ENCODE measurements at places on chromosomes 3 and 15.

DNA sequence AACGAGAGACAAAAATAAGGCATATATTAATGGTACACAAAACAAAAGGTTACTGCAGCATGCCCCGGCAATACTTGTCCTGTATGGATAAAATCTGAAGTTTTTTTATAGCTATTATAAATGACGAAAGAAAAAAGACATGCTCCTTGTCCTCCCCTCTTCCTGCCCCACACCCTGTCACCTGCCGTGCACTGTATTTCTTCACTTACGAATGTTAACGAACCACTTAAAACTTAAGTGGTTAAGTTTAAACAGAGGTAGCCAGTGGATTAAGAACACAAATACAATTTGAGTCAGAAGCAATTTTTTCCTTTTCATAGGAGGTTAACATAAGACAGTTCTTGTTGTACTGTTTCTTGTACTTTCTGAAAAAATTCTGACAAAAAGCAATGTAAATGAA lies 799.1 kb upstream of the NECTIN3 start:
- DNase-seq: no peak

DNA sequence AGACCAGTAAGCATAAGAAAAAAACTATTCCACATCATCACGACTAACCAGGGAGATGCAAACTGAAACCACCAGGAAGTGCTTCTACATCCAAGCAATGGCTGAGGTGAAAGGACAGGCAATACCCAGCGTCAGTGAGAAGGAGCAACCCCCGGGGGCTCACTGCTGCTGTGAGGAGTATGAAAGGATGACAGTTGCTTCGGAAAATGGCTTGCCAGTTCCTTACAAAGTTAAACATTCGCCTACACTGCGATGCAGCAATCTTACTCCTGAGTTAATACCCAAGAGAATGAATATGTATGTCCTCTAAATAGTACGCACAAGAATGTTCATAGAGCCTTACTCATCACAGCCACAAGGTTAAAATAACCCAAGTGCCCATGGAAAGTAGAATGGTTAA lies 13.3 kb upstream of the PLXNA1 start:
- DNase-seq: no peak

DNA sequence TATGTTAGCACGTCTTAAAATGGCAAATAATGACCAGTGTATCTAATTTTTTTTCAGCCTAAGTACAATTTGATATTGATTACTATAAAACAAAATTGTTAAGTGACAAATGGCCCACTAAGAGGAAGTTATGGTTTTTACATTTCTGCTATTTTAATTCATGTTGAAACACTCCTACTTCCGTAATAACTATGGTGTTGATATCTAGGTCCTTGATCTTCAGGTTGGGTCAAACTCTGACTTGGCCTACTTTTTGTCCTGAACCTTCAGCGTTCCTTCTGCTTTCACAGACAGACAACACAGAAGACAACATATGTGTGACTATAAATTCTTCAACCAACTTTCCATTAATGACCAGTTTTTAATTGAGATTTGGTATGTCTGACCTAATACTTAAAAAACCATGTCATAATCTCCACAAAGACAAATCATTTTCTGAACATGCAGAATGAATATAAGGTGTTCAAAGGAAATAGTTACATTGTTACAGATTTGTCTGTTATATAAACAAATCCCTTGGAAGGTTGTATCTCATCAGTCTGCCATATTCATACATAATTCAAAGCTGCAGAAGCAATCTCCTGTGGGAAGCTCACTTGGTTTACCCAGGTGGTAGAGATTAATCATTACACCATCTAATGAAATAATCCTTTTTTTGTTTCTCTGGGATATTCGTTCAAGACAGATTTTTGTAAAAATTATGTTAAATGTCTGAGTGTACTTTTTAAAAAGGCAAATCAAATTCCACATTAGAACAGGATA lies 92.1 kb upstream of the TSPAN3 start:
- DNase-seq: peak; percentile 36

- DNase-seq: no peak
These were observed 6.9 kb upstream of the PLA2G4F start for GRCh38 chr15:42163291-42163690.

- peak; percentile 73 for DNase-seq
These were observed 95.0 kb downstream of the ANP32A start for GRCh38 chr15:68725736-68726135.

DNA sequence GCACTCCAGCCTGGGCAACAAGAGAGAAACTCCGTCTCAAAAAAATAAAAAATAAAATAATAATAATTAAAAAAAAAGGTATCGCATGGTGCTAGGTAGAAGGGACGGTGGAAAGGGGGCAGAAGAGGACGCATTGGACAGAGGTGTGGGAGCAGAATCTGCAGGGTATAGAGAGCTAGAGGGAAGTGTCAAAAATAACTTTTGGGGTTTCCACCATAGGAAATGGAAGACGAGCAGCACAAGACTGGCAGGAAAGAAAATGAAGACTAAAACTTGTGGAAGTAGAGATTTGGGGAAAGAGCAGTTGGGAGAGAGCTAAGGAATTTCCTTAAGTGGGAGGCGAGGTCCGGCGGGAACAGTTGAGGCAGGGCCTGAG lies 585 bp upstream of the MKRN2 start:
- DNase-seq: no peak

DNA sequence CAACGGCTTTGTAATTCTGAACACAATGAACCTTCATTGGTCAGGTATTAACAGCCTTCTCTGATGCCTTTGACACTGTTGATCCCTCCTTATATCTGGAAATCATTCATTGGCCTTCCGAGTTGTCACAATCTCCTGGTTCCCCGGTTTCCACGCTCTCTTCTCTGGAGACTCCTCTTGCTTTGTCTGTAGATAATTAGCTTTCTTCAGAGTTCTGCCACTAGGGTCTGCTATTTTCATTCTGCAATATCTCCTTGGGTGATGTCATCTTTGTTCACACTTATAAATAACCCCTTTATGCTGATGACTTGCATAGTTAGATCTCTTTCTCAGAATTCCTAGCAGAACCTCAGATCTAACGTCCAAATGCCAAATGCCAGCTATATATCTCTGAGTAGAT lies 583.8 kb upstream of the ZNF717 start:
- no peak for DNase-seq

DNA sequence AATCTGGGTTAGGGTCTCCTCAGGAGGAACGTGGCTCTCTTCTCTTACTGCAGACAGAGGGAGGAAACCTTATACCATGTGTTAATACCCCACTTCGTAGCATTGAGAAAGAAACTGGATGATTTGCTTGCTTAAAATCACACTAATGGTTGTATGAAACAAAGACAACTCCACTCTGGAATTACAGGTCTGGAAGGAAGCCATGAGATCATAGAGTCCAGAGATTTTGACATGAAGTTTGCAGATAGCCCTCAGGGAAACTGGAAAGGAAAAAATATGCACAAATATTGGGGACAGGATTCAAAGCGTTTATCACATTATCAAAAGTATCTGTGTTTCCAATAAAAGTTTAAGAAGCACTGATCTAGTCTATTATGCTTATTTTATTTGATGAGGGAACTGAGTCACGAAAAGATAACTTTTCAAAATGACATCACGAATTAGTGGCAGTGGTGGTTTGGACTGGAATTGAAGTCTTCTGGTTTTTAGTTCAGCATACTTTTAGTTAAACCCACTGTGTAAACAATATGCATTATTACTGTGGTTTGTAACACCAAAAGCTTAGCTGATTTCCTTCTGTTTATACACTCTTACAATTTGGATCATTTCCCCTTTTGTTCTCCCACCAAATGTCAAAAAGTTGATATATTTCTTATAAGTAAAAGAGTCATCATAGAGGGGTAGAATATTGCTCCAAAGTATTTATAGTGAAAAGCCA lies 16.8 kb downstream of the FGF7 start:
- peak; percentile 35 for DNase-seq

DNA sequence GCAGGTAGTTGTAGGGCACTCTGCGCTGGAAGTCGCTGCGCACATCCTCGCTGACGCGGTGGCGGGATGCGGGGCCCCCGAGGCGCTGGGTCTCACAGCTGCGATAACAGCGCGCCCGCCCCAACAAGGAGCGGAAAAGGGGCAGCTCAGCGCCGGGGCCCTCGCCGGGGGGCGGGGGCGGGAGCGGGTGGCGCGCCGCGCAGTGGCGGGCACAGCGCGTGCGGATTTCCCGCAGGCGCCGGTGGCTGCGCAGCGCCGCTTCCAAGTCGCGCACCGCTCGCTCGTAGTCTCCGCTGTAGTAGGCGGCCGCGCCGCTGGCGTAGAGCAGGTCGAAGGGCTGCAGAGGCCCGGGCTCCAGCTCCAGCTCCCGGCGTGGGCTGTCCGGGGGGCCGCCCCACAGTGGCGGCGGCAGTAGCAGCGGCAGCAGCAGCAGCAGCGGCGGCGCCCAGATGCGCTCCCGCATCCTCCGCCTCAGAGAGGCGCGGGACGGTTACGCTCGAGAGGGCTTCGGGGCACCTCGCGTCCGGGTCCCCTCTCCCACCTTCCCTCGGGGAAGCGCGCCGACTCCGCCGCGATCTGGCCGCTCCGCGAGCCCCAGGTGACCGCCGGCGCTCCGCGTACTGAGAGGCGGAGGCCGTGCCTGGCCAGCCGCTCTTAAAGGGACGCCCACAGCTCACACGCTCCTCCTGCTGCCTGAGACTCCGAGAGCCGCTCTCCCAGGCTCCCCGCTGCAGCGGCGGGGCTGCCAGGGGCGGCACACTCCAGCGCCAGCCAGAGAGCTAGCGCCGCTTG lies at the start of gene P3H2:
P3H2 (minus strand) TSS at position 629 of the 792 bp plus-strand sequence; CDS start at position 463, 166 bp downstream.
- DNase-seq: peak; percentile 67

- no peak for DNase-seq
These were observed 76.0 kb upstream of the SNRK start for GRCh38 chr3:43210049-43211027.

DNA sequence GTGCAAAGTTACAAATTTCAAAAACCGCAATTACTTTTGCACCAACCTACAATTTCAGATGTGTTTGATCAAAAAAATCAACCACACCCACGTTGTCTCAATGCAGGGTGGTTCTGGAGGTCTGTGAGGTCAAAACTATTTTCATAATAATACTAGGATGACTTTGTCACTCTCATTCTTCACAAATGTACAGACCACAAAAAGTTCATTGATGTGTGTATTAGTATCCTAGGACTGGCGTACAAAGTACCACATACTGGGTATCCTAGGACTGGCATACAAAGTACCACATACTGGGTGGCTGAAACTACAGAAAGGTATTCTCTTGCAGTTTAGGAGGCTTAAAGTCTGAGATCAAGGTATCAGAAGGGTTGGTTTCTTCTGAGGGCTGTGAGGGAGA lies 13.0 kb downstream of the SUCLG2 start:
- no peak for DNase-seq

DNA sequence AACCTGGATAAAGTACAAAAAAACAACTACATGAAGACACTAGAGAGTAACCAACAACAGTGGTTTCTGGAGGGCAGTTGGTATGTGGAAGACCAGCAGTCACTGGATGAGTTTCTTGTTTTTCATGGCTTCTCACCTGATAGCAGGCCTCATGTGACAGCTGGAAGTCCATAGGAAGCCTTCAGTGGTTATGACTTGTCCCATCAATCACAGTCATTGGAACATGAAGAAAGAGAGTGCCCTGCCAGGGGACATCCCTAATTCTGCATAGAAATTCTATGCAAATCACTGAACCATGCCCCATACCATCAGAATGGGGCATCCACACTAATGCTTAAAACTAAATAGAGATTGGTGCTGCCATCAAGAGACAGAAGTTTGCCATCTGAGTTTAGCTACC lies 81.6 kb downstream of the AKAP13 start:
- DNase-seq: no peak
